ENCODE measurements at places on chromosomes 4 and X.

DNA sequence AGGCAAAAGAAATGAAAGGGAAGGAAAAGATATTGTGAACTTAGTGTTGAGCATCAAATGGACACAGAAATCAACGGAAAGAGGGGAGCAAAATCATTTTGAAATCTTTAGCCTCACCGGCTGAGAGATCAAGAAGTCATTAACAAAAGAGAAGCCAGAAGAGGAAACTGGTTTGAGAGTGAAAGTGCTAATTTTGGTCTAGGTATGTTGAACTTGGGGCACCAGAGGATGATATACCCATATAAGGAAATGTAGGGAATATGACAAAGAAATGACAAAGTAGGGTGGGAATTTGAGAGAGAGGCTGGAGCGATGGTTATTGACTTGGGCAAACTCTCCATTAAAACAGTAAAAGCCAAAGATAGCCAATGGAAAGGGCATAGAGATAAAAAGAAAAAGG lies 183.4 kb upstream of the ATOH1 start:
- no peak for DNase-seq

DNA sequence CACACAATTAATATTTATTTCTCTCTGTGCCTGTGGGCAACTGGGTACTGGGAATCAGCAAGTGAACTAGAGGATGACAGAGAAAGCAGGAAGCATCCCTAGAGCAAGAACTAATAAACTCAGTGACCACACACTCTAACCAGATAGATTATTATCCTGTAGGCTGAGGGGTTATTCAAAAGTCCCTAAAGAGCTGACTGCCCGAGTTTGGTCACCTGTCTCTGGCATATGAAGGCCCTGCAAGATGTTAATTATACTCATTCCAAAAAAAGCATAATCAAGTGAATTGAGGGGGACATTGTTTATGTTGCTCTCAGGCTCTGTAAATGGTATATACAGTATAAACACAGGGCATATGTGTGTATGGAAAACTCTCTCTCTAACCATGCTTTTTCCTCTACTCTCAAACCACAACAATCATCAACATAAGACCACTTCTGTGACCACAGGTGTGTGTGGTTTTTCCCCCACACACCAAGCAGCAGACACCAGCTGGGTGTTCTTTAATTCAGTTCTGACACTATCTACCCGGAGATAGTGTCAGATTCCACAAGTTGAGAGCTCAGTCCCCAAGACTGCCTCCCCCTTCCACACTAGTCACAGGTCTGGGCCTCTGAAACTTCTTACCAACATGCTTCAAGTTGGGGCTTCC lies 6.2 kb upstream of the HPSE start:
- DNase-seq = no peak

GRCh38 chr4:75321484-75321883 lies 192.7 kb downstream of the RCHY1 start:
- no peak for DNase-seq

DNA sequence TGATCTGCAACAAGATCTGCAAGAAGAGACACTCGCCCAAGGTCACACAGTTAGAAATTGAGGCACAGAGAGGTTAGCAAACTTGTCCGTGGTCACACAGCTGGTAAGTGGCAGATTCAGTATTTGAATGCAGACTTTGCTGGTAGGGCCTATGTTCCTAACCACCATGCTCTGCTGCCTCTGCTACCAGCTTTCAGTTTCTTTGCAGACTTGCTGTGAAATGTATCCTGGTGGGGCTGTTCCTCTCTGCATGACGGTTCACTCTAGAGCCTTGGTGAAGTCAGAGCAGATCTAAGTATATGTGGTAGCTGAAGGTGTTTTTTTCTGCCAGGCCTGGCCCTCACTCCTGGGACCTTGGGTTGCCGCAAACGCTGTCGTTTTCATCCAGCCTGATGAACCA lies 87.1 kb downstream of the BEND2 start:
- DNase-seq = no peak

DNA sequence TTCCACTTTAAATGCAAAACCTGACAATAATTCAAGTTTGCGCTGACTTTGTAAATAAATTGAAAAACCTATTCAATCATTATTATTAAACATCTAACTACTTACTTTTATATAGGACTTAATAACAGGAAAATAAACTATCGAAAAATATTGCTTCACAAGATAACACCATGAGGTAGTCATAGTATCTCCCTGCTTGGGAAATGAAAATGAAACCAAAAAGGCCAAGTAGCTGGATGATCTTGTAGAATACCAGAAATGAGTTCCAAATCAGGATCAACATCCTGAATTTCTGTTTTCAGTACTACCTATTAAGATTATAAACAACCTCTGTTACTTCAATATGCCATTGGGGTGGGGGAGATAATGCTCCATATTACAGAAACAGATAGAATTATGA lies 58.9 kb downstream of the CHIC2 start:
- DNase-seq = no peak

DNA sequence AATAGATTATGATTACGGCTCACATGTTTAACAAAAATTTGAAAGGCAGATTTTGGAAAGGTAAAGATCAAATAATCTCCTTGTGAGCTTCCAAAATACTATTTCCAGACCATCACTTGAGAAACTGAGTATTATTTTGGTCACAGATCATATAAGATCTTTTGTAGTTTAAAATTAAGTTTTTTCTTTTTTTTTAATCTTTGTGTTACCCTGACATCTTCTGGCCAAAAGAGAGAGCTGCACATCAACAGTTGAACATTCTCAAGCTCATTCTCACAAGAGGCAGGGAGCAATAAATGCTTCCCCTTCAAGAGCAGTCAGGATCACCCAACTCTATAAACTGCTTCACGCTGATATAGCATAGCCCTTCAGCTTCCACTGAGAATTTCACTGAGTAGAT lies 15.9 kb downstream of the TMEM192 start:
- peak; percentile 6 for DNase-seq

DNA sequence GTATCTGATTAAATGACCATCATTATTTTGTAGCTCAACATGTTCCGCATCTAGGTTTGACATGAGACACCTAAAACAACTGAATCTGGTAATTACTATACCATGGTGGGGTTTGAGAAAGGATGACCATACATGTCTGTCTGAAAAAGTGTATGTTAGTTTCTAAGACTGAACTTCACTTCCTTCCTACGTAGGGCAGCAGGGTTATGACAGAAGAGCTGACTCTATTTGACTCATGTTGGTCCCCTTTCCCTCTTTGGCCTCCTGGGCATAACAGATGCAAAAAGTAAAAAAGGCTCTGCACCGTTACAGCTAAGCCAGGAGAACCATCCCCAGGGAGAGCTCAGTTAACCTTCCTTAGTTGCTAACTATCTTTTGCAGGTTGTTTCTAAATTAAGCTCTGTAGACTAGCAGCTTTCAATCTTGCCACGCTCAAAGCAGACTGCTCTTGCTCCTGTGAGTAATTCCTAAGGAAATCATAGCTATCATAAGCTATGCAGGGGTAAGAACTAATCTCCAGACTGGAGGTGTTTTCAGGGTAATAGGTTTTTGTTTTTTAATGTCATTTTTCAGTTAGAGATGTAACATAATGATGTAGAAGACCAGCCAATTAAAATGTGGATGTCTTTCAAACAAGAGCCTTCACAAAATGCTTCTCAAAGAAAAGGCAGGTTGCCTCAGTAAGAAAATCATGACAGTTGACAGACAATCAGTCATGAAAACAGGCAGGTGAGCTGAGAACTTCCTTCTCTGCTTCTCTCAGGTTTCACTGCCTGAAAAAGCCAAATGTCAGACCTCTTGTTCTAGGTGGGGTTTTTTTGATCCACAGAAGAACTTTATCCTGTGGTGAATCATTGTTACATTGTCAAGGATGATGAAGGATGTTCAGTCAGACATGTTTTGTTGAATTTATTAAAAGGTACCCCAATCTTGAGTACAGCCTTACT lies 66.9 kb upstream of the DAPP1 start:
- no peak for DNase-seq

GRCh38 chrX:110389570-110389969 lies 30.9 kb downstream of the RTL9 start:
- DNase-seq = no peak

GRCh38 chr4:17218786-17219185 lies 293.1 kb downstream of the QDPR start:
- no peak for DNase-seq

DNA sequence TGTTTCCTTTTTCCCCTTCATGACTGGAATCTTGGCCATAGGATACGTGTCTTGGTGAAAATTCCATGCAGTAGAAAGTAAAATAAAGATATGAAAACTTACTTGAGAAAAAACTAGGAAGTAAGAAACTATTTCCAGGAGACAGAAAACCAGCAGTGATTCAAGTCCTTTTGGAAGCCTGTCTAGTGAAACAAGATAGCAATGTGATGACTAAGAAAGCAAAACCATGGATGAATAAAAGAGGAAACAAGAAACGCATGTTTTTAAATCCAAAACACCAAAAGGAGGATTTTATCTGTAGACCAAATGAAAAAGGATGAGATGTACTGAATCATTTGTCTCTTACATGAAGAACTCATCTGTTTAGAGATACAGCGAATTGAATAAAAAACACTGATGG lies 1430.0 kb downstream of the ARAP2 start:
- DNase-seq = no peak

GRCh38 chr4:116959045-116959444 lies 126.3 kb downstream of the TRAM1L1 start:
- DNase-seq = no peak

DNA sequence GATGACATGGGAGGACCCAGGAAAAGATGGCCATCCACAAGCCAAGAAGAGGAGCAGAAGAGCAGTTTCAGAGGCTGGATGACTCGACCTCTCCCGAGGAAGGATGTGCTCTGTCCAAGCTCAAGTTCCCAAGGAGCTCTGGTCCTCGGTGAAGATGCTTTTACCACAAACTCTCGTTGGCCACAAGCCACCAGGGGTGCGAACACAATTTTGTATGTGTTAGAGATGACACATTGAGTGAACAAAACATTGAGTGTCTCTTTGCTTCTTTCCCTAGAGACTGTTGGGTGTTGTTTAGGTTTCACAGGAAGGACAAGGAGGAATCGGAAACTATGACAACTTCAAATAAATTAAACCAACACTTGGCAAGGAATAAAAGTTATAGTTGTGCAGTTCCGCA lies 26.3 kb downstream of the FGFBP1 start:
- no peak for DNase-seq

- no peak for DNase-seq
Measured at GRCh38 chr4:40173470-40173875, 23.4 kb upstream of the RHOH start.

GRCh38 chr4:180587379-180587778 lies 1655.8 kb upstream of the TENM3 start:
- no peak for DNase-seq

GRCh38 chr4:55444827-55445226 lies 49.1 kb downstream of the TMEM165 start:
- peak; percentile 42 for DNase-seq

DNA sequence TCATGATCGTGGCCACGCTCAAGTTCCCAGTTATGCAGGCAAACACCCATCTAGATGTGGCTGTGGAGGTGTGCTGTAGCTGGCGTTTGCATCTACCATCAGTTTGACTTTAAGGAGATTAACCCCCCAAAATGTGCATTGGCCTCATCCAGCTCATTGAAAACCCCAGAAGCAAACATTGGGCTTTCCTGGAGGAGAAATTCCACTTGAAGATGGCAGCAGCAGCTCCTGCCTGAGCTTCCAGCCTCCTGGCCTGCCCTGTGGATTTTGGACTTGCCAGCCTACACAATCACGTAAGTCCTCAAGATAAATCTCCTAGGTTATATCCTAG lies 30.2 kb upstream of the SLC25A6 start:
- no peak for DNase-seq

- DNase-seq = no peak
Measured at GRCh38 chr4:152585023-152585441, 49.1 kb upstream of the FBXW7 start.

GRCh38 chr4:174352061-174352819 lies 68.5 kb downstream of the CEP44 start:
- peak; percentile 51 for DNase-seq

GRCh38 chrX:12981880-12982279 lies 7.0 kb downstream of the TMSB4X start:
- peak; percentile 57 for DNase-seq

- no peak for DNase-seq
Measured at GRCh38 chrX:137519459-137519858, 46.5 kb upstream of the ZIC3 start.

GRCh38 chr4:1003271-1004070 lies 8.0 kb upstream of the FGFRL1 start:
- DNase-seq = no peak

DNA sequence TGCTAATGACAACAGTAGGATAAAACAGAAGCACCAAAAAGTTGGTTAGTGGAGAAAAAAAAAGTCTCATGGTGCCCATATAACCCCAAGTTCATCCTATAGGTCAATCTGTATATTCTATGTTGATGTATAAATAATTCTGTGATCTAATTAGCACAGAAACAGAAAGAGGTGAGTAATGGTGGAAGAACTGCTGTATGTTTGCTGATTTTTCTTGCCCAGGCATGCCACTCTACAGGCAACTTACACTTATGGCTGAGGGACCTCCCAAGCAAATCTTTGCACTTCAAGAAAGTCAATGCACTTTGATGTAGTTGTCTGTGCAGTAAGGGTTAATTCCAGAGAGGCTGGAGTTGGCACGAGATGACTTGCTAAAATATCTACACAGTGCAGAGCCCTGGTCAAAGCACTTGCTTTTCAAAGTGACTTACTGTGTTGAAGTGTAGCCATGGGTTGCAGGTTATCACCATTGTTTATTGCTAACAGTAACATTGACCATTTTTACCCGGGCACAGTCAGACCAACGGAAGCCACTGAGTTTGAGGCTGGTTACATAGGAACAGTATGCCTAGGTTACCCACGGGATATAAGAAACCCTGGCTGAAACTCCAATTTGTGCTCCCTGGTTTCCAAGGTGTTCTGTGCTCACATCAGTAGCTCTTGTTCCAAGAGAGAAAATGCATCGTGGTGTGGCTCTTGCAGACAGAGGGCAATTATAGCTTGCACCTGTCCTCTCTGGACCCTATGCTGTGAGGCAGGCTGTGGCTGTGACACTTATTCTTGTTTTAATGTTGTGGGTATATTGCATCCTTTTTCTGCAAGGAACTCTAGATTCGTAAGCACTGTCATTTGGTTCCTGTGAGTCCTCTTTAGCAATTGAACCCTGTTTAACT lies 141.3 kb upstream of the FTHL17 start:
- no peak for DNase-seq

DNA sequence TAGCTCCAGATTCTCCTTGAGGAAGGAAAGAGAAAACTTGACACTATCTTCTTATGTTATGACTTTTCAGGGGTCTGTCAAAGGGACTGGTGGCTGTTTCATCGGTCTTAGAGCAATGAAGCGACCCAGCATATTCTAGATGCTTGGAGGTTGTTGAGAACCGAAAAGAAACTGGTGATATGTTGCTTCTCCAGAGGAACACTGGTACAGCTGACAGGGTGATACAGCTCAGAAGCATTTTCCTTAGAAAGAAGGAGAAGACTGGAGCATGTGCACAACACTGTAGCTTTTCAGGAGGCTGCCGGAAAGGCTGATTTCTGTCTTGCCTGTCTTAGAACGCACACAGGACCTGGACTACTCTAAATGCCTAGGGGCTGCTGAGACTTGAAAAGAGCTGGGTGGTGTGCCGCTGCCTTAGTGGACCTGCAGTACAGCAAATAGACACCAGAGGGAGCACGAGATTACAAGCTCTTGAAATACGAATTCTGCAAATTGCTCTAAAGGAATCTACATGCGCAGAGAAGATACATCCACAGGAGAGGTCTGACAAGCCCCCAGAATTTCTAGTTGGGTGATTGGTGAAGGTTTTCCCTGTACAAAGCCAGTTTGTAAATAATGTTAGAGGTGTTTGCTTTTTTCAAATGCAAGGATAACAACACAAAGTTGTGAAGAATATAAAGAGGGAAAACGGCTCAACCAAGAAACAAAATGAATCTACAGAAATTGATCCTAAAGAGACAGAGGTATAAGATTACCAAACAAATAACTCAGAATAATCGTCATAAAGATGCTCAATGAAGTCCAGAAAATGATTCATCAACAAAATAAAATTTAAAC lies 223.1 kb upstream of the DMD start:
- DNase-seq = peak; percentile 22

Data from hematopoietic multipotent progenitor cell treated with erythropoietin and hydrocortisone succinate and interleukin-3 and kit ligand, for 8 days (in vitro differentiated cells).